ENCODE measurements at places on chromosomes 6 and 20.

DNA sequence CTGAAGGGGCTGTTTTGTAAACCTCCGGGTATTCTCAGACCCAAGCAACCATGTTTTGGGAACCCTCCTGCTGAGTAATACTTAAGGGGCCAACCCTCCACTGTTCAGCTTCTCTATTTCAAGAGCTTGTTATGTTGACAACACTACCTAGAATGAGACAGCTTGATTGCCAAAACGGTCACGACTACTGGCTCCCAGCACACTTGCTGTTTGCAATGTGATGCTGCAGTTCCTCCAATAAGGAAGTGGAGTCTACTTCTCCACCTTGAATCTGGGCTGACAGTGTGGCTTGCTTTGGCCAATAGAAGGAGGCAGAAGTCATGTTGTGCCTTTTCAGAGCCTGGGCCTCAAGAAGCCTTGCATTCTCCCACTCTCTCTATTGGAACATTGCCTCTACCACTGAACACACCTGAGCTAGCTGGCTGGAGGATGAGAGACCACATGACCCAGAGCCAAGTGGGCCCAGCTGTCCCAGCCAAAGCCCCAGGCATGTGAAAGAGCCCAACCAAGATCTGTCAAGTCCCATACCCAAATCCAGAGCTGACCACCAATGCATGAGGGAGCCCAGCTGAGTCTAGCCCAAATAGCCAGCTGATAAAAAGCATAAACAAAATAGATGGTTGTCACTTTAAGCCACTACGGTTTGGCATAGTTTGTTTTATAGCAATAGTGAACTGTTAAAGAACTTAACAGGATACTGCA lies 108.0 kb downstream of the PRND start:
- no peak for DNase-seq

DNA sequence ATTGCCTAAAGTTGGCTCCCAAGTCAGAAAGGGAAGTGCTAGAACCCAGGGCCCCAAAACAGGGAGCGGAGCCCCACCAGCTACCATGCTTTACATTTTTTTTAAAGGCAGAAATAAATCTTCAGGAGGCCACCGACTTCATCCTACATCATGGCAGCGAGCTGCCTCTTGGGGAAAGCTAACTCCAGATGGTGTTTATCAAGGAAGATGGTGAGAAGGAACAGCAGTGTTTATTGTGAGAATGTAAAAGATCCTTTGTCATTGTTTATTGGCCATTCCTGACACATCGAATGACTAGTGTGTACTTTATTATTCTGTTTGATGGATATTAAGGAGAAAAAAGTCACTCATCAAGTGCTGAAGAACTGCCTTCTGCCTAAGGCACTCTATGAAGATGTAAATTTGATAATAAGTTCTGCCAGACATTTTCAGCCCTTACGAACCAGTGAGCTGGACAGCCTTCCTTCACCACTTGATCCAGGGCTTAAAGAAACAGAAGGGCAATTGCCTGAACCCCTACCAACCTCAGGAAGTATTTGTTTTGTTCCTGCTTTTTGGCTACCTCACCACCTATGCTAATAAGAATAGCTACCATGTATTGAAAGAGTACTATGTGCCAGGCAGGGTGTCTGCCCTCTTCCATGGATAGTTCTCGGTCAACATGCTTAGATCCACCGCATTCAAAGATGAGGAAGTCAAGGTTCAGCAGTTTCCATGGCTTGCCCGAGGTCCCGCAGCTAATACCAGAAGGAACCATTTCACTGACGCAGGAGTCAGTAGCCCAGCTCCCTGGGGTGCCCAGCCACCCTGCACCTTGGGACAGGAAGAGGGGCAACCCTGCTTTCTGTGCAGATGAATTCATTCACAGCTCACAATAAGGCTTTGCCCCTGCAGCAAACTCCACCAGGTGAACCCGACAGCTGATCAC lies 194.7 kb upstream of the RREB1 start:
- no peak for DNase-seq

DNA sequence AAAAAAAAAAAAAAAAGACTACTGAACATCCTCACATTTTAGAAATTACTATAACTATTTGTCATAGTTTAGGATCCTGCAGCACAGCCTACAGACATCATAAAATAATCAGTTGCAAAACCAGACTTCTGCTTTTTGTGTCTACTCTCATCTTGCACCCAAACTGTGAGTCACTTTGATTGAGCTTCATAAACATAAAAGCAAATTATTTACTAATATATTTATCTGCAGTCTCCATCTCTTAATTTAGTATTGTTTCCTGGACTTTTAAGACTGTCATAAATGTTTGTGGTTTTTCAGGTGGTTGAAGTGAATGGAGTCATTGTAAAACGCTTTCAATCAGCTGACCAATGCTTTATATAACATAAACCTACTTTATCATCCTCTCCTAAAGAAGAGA lies 14.8 kb upstream of the CALHM6 start:
- DNase-seq: no peak

- no peak for DNase-seq
Measured at GRCh38 chr20:49785852-49786175, 26.8 kb upstream of the SLC9A8 start.

DNA sequence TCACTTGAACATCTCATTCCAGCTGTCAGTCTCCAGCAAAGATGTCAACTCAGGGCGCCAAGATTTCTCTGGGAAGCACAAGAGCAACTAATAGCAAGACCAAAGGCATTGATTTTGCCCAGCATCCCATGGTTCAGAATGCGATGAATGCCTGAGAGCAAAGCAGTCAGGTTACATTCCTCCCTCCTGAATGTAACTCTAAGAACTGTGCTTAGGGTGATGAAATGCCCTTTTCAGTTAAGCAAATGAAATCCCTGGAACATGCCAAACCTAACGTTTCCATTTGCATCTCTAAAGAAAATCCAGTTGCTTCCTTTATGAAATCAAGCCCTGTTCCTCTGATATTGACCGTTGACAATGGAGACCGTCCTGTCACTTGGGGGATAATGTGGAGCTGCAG lies 224.0 kb upstream of the PLN start:
- no peak for DNase-seq

DNA sequence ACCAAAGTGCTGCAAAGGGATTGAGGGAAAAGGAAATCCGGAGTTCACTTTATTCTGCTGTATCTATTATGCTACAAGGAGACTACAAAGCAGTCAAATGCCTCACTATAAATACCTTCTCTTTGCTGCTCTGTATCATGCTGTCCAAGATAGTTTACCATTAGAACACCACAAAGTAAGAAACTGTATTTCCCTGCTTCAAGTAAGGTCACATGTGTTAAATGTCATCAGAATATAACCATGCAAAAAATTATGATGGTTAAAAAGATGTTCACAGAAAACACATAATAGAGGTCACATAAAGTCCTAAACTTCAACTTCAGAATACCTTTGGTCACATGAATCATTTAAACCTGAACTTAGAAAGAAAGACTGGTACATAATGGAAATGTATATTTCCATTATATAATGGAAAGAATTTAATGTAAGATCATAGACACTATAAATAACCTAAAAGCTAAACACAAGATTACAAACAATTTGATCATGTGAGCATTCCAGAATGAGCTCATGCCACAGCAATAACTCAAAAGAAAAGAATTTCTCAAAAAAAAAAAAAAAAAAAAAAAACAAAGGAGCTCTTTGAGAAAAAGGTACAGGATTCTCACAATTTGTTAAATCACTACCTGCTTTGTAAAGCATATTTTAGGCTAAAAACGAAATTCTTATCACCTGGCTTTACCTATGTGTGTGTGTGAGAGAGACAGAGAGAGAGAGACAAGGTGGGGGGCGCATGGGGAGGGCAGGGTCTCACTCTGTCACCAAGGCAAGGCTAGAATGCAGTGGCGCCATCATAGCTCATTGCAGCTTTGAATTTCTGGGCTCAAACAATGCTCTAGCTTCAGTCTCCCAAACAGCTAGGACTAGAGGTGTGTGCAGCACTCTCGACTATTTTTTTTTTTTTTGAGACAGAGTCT lies 58.7 kb downstream of the KIF13A start:
- DNase-seq: peak; percentile 71

DNA sequence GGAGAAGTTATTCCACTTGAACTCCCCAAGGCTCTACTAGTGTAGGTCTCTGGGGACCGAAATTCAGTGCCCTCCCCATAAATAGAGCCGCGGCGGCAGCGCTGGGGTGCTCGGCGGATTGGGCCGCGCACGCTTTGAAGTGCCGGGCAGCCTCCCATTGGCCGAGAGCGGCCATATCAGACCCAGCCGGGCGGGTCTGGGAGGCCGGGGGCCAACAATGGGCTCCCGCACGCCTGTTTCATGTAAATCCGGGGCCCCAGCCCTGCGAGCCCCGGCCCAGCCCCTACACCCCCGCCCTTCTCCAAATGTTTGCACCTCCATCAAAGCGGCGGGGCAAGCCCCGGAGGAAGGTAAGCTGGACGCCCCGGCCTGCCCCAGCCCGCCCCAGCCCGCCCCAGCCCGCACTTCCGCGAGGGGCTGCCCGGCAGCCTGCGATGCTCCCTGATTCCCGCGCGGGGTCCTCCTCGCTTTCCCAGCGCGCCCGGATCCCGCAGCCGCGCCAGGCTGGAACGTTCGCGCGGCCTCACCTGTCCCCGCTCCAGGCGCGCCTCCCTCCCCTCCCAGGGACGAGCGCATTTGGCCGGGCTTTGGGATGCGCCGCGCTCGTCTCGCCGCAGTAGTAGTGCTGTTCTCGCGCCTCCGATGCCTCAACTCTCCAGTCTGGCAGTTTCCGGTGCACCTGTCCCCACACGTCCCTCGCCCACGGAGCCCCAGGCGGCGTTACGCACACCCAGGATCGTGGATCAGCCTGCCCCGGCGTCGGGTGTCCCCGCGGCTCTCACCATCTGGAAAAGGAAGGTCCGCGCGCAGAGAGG lies at the start of gene TBXT:
TBXT (minus strand) TSS at position 51 of the 815 bp plus-strand sequence. CDS start 260 bp downstream, outside the sequence.
- DNase-seq: no peak

DNA sequence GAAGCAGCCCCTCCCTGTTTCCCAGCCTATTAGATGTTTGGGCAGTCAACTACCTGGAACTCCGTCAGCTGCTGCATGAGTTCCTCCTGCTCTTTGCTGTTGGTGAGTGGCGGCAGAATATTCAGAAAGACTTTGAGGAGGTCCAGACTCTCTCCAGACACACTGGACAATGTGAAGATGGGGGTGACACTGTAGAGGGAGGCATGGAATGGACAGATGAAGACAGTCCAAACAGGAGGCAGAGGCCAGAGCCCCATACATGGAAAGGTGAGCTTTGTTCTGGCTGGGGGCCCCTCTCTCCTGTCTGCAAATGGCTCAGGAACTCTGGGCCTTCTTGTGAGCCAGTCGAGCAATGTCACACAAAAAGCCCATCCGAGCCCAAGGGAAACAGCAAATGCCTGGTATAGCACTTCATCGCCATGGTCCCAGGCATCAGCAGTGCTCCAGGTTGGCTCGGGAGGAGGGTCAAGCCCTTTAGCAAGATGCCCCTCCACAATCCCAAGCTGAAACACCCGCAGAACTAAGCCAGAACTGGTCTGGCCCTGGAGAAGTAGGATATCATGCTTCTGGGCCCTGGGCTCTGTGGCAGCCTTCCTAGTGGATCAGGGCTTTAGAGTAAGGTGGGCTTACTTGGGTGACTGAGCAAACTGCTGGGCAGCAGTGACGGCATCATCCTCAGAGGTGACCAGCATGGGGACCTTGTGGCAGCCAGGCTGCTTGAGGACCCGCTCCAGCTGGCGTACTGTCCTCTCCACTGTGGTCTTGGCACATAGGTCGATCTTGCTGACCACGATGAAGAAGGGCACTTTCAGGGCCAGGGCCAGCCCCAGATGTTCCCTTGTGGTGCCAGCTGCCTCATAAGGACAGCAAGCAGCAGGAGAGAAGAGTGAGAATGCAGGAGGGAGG lies 4.9 kb downstream of the GTPBP2 start:
- DNase-seq: no peak

GRCh38 chr20:9532069-9532838 lies 17.9 kb downstream of the LAMP5 start:
- DNase-seq: no peak

DNA sequence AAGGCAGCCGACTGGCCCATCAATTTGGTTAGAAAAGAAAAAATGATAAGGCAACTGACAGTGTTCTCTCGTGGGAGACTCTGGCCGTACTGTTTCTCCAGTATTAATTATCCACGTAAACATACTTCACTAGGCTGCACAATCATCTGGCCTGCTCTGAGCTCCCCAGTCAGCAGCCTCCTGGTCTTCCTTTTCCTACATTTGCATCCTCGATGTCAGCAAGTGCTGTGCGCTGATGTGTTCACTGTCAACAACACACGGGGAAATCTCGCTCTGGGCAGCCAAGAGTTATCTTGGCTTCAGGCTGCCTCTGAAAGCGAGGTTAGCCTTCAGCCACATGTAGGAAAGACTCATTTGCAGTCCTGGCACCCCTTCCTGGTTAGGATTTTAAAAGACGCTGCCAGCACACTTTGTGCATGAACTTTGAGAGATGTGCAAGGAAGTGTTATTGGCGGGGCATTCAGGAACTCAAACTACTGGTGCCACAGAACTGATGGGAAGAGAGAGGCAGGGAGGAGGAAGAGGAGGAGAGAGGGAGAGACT lies 460.5 kb upstream of the ARID1B start:
- DNase-seq: no peak

GRCh38 chr6:74177506-74177905 lies 481.5 kb downstream of the CD109 start:
- DNase-seq: no peak

- DNase-seq: no peak
Measured at GRCh38 chr20:55530763-55531162, 474.6 kb downstream of the CBLN4 start.

- no peak for DNase-seq
Measured at GRCh38 chr6:44068607-44069296, 58.5 kb downstream of the MRPL14 start.

GRCh38 chr20:9021216-9021615 lies 47.7 kb upstream of the PLCB4 start:
- DNase-seq: no peak

DNA sequence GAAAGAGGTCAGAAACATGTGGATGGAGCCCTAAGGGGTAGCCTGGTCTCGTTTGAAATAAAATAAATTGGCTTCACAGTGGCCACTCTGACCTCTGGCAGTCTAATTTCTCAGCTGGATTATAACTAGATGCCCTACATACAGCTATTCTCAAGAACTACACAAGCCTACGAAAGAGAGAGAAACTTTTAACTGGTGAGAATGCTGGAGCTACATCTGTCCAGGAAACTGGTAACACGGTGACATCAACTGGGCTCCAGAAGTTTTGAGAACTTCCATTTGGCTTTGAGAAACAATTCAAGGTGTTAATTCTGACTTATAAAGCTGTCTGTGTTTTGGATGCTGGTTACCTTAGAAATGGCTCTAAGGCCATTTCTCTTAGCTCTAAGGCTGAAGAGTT lies 187.3 kb upstream of the TENT5A start:
- no peak for DNase-seq

GRCh38 chr20:38109591-38110524 lies 55.2 kb downstream of the TGM2 start:
- DNase-seq: peak; percentile 83

GRCh38 chr20:15911581-15911980 lies 661.7 kb downstream of the KIF16B start:
- DNase-seq: peak; percentile 91

Data from lung microvascular endothelial cell (primary cell).